Liver (tissue), 10 donors: ENCODE measurements at places on chromosomes 5 and 9.
A peak's percentile ranks its signal among the peaks of the same experiment; 100 is the strongest.

- DNase-seq, result no peak
Observed at GRCh38 chr9:128394379-128395168, 23.4 kb downstream of the URM1 start.

- DNase-seq, result no peak
Observed at GRCh38 chr5:157568720-157569119, 6.9 kb downstream of the ADAM19 start.

DNA sequence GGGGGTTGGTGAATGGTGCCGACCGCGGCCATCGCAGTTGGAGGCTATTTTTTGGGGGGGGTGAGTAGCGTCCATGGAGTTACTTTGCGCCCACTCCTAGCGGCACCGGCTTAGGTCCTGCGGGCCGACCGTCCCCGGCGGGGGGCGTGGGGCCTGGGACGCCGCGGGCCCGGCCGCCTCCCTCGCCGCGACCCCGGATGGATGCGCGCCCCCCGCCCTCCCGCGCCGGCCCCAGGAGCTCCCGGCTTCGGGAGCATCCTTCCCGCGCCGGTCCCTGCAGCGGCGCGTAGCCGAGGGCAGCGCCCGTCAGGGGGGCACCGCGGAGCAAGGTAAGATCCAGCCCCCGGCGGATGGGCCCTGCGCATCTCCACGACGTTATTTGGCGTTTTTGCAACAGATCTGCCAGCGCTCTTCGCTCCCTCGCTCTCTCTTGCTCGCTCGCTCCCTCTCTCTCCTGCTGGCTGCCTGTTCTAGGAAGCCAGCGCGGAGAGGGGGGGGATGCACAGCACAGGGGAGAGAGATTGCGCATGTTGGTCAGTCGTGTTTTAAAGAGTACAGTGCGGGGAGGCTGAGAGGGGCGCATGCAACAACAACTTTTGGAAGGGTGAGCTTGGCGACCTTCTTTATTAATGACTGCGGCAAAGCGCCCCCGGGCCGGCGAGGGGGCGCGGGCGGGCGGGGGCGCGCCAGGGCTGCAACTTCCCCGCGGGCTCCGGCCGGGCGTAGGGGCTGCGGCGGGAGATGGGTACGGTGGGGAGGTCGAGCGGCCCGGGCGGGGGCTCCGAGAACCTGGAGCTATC is 413 bp downstream of the JADE2 start:
- peak; percentile 64 for DNase-seq

DNA sequence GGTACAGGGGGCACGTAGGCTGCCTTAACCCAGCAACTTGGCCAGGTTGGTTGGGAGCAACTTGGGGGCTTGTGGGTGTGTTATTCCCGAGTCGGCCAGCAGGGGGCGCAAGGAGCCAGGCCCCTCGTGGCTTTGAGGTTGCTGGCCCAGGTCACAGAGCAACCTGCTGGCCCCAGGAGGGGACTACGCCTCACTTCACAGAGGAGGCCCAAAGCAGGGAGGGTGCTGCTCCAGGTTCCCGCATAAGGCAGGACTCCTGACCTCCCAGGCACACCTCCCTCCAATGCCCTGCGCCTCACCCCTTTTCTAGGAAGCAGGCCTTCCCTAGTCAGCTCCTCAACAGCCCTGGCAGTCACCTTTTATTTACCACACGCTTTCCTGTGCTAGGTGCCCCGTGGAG is 18.1 kb downstream of the KYAT1 start:
- DNase-seq, result peak; percentile 89

GRCh38 chr5:12343558-12343957 is 439.3 kb upstream of the CTNND2 start:
- no peak for DNase-seq
